ENCODE measurements at places on chromosomes 11 and 22.
A peak's percentile ranks its signal among the peaks of the same experiment; 100 is the strongest.

DNA sequence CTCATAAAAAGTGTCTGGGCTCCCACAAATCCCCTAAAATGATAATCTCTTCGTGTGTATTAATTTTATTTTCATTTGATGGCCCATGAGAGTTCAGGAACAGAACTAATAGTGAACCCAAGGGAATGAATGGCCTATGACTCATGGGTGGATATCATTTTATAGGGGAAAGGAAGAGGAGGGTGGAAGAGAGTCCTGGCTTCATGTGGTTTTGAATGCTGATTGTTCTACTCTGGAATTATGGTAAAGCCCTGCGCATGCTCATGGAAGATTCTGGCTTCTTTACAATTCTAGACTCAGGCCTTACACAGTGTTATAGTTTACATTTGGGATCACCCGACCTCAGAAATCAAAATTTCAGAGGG, 35.2 kb downstream of the MAML2 start:
- no peak for DNase-seq

DNA sequence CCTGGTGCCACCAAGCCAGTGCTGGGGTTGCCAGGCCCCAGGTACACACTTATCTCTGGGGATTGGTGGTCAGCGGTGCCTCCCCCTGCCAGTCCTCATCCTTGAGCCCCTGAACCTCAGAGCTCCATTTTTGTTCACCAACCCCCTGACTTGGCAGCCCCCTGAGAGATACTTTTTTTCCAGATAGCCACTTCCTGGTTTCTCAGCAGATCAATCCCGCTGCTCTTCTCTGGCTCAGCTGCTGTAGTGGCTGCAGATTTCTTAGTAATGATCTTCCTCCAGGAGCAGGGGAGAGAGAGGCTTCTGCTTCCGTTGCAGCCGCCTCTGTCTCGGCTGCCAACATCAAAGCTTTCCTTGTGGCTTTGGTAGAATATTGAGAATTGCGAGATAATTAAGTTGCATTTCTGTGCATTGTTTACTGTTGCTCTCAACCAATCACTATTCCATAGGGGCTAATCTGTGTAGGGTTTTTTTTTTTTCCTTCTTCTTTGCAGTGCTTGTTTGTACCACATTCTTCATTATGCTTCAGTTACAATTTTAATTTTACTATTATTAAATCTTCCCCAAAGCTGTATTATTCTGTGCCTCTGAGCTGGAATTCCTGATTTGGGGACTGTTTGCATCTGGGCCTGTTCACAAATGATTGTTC, 92.1 kb downstream of the PKNOX2 start:
- no peak for DNase-seq

DNA sequence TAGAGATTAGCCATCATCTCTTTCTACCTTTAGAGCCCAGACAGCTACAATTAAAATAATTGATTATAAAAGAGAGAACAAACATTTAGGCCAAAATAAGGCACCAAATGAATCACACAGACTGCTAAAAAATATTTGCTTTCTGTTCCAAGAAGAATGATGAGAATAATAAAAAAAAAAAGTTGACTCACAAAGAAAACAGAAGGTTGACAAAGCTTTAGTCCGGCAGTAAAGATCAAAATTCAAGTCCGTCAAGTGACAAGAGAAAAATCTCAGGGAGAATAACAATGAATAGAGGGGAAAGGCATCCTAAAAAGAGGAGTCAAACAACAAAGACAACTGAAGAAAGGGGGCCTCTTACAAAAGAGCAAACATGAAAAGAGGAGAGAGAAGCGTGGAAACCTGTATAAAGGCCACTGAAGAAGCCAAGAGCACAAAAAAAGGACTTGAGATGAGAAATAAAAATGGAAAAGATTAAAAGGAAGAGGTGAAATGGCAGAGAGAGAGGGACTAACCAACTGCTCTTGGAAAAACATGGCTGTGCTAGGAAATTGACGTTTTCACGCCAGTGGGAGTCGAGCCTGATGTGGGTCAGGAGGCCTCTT, 910.2 kb downstream of the OPCML start:
- no peak for DNase-seq

GRCh38 chr22:20946080-20946986, 20.7 kb upstream of the AIFM3 start:
- no peak for DNase-seq

DNA sequence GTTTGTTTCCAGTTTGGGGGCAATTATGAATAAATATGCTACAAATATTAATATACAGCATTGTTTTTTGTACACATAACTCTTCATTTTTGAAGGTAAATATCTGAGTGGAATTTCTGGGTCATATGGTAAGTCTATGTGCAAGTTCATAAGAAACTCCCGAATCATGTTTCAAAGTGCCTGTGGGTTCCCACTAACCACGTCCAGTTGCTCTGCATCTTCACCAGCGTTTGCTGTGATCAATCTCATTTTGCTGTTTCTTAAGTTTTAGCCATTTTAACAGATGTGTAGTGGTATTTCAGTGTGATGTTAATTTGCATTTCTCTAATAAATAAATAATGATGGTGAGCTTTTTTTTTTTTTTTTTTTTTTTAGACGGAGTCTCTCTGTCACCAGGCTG, 14.2 kb upstream of the CSRP3 start:
- DNase-seq: no peak

- peak; percentile 36 for DNase-seq
These were observed 2.0 kb downstream of the KDM2A start for GRCh38 chr11:67120881-67121710.

GRCh38 chr11:11841116-11841722, 553 bp upstream of the USP47 start:
- no peak for DNase-seq

GRCh38 chr22:17999851-18000250, 24.5 kb downstream of the MICAL3 start:
- DNase-seq: no peak

DNA sequence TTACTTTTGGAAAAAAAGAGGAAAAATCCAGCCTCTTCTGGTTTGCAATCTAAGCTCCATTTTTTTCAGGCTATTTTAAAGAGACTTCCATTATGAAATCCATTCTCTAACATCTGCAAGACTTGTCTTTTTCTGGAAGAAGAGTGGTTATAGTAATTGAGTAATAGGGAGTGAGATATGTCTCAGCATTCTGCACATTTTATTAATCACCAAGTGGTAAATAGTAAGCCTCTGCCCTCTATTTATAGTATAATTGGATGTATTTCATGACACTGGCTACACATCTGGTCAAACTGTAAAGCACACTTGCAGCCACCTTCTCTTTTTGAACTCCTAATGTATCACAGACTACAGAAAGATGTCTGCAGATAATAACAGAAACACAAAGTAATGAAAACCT, 391.1 kb downstream of the ETS1 start:
- no peak for DNase-seq

- DNase-seq: no peak
These were observed 109.9 kb downstream of the MICAL2 start for GRCh38 chr11:12220305-12220704.

GRCh38 chr11:34855754-34856095, 60.5 kb downstream of the APIP start:
- DNase-seq: no peak

- DNase-seq: no peak
These were observed 78.4 kb upstream of the WNT7B start for GRCh38 chr22:46055181-46055875.

- DNase-seq: no peak
These were observed 108.4 kb downstream of the ABTB2 start for GRCh38 chr11:34249439-34249838.

GRCh38 chr22:41915035-41915785, at the start of gene SHISA8:
SHISA8 (minus strand) TSS chr22:41915074; CDS start chr22:41914667, 407 bp downstream.
- DNase-seq: no peak

GRCh38 chr22:18929459-18929858, 6.6 kb downstream of the PRODH start:
- no peak for DNase-seq

GRCh38 chr11:74479732-74480123, 12.4 kb upstream of the KCNE3 start:
- no peak for DNase-seq

GRCh38 chr11:2314525-2315394, 12.9 kb downstream of the TSPAN32 start:
- DNase-seq: no peak

DNA sequence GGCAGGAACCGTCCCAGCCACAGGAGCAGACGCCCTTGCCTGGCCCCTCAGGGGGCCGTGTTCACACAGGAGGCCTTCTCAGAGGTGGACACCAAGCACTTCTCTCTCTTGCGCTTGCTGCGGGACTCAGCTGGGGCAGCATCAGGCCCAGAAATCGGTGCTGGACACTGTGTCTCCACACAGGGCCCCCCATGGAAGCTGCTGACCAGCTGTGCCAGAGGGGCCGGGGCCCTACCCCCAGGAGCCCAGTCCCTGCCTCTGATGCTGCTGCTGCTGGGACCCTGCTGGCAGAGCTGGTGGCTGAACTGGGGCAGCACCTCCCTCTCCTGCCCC, 4.0 kb downstream of the PLXNB2 start:
- no peak for DNase-seq

DNA sequence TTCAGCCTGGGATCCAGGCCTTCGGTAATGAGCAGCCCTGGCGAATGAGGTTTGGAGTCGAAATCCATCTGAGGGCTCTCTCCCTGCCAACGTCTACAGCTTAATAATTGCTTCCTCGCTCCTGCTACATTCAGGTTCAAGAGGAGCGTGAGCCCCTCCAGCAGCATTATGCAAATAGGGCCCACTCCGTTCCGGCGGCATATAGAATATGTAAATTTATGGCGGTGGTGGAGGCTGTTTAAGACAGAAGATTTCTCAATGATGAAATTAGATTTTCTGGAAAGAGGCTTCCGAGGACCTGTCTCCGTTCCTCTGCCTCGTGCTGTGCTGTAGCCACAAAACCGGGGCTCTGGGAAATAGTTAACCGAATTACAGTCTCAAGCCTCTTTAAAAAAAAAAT, 402.8 kb downstream of the MIAT start:
- no peak for DNase-seq

DNA sequence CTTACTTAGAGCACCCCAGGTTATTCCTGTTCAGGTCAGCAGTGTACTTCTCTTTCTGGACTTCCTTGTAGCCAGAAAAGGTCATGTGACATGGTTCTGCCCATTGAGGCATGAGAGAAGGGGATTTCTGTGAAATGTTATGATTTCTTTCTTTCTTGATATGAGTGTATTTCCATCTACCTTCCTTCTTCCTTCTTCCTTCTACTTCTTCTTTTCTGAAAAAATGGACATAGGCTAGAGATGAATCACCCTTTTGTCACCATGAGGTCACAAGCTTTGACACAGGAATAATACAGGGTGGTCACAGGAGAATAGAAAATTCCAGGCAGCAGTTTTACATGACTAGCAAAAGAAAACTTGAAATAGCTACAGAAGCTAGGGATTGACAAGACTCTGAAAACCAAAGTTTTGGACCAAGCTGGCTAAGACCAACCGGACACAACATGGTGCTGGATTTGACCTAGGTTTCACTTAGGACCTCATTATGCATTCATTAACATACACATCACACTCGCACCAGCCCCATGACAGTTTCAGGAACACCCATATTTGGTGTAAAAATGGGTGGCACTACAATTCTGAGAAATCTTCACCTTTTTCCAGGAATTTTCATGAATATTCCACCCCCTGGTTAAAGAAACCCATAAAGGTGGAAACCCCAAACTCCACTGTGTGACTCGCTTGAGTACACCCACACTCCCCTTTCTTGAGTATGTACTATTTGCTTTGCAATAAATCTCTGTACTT, 21.2 kb upstream of the MAP6 start:
- peak; percentile 8 for DNase-seq

DNA sequence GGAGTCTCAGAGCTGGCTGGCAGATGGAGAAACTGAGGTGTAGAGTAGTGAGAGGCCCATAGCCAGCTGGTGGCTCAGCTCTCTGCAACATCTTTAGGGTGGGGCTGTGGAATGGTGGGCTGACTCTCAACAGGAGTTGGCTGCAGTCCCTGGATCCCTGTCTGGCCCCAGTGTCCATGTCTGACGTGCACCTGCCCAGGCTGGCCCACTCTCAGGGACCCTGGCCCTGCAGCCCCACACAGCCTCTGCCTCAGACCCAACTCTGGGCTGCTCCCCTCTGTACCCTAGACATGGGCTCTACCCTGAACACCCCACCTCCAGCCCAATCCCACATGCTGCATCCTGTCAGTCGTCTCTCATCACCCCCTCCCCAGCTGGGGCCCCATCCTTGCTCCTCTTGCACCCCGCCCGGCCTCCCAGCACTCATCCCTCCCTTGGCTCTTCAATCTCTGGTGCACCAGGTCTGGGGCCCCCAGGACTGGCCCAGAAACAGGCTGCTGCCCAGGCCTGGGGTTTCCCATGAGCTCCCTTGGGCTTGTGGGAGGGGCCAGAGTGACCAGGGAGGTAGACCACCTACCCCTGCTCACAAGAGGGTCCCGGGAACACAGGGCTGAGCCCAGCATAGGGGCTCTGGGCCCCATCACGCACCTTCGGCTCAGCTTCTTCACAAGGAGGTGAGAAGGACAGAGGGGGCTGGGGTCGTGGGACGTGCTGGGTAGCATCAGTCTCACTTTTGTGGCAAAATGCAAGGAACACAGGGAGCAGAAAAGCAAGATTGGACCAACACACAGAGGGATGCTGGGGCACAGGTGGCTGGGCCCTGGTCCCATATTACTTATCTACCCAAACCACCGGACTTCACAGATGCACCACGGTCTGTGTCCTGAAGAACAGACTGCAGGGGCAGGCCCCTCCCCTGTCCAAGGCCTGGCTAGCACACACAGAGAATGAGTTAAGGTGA, 31.5 kb downstream of the ARVCF start:
- DNase-seq: no peak

- no peak for DNase-seq
These were observed 54.9 kb downstream of the TRIM44 start for GRCh38 chr11:35717520-35717919.

DNA sequence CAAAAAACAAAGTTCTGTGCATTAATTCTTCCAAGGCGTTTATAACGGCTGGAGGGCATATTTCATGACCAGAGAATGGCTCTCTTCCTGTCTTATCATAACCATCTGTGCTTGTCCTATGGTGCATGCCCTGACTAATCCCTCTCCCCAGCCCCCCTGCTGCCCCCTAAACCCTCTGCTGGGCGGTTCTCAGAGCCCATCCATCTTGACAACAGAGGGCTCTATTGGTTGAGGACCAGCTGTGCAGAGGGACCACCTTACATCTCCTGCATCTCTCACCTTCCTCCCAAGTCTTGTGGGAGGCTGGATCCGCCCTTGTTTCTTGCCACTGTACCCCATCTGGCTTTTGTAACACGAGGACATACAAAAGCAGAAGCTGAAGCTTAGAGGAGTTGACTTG, 282.1 kb downstream of the MIAT start:
- no peak for DNase-seq

DNA sequence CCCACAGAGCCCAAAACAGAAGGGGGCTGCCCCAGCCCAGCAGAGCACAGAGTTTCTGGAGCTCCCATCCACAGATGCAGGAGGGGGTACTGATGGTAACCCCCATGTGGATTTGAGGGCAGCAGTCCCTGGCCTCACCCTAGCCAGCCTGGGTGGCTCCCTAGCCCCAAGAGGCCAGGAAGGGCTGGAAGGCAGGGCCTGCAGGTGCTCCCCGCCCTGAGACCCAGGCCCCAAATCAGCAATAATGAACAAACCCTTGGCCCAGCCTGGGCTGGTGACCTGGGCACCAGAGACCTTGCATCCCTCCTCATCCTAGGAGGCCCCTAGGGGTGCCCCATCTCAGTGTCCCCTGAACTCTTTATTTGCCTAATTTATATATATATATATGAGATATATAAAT, 61.6 kb downstream of the MORC2 start:
- no peak for DNase-seq

GRCh38 chr11:117826832-117827231, 2.3 kb upstream of the FXYD2 start:
- no peak for DNase-seq
